SK-N-MC (cell line): ENCODE measurements at places on chromosomes 7 and 10.

DNA sequence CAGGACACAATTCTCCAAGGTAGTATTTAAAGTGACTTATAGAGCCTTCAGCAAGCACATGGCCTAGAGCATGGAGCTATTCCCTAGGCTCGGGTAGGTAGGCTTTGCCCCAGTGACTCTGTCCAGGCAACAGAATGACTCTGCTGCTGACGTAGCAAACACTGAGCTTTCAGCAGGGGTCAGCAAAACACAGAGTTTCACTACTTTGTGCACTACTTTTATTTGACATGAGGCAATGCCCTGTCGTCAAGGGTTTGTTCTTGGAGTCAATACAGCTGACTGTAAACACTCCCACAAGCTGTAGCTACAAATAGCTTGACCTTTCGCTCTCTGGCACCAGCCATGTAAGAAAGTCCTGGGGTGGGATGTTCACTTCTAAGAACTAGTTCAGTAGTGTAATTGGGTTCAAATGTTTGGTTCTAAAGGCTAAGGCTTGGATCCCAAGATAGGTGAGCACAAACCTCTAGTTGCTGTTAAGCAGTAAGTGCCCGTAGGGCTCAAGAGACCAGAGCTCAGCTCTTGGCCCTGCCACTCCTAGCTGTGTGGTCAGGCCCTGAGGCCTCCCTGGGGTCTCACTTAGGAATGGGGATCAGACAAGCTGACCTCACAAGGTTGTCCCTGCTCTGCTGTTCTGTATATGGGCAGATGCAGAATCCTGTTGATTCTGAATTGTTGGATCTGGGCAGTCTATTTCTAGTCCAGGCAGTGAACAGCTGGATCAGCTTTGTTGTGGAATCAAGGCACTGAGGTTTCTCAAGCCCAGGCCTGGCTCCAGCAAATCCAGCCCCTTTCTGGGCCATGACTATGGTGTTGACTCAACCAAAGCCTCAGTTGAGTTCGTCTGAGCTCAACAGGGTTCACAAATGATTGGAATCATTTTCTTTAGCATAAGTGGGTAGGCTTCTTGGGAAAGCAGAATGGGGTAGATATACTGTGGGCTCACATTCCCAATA is 10.7 kb downstream of the NODAL start:
- DNase-seq, result no peak

- DNase-seq, result no peak
These were observed 97.8 kb downstream of the HIPK2 start for GRCh38 chr7:139679731-139680594.

DNA sequence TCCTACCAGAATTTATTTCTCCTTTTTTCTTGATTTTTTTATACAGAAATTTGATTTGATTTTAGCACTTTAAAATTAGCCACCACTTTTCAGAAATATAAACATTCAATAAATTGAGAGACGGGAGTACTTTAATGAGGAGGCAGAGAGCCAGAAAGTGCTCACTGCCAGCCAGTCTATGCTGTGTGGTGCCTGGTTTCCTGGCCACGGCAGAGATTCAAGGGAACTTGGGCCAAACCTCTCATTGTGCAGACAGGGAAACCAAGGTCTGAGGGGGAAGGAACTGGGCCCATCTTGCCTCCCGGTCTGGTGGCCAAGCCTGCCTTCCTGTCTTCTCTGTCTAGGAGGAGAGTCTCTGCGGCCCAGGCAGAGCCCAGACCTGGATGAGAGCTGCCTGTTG is 25.9 kb downstream of the ADAMTS14 start:
- DNase-seq, result no peak

GRCh38 chr10:17426263-17426750 is 28.1 kb downstream of the ST8SIA6 start:
- DNase-seq, result no peak

DNA sequence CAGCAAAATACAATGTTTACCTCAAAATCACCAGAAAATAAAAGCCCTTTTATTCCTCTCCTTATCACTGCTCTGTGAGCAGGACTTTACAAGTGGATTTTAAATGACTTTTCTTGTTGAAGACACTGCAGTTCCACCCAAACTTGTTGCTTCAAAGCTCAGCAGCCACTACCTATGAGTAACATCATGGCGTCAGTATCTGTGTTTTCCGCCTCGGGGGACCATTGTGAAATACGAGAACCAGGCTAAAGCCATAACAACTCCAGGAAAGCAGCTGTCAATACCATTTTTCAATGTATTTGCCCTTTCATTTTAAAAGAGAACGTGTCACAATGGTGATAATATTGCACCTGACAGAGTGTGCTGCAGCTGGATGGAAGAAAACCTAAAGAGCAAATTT is 284.0 kb upstream of the RNF32 start:
- no peak for DNase-seq

DNA sequence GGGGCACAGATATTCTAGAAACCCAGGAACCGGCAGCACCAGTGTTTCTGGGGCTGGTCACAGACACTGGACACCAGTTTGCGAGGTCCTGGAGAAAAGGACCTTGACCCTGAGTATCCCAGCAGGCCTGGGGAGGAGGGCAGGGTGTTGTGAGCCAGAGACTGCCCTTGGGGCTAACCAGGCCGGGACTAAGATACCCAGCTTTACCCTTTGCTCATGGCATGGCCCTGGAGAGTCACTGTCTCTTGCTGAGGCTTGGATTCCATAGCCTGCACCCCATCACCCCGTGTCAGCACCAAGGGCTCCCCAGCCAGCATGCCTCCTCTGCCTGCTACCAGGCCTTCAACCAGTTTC is 124.4 kb downstream of the COL26A1 start:
- DNase-seq, result no peak
